ENCODE measurements at places on chromosomes 3 and 15.

- no peak for DNase-seq
These were observed 91.6 kb downstream of the FEZF2 start for GRCh38 chr3:62281726-62282125.

- no peak for DNase-seq
These were observed 31.5 kb upstream of the FAM107A start for GRCh38 chr3:58608648-58609047.

GRCh38 chr15:83734487-83734886, 80.6 kb downstream of the ADAMTSL3 start:
- DNase-seq = no peak

DNA sequence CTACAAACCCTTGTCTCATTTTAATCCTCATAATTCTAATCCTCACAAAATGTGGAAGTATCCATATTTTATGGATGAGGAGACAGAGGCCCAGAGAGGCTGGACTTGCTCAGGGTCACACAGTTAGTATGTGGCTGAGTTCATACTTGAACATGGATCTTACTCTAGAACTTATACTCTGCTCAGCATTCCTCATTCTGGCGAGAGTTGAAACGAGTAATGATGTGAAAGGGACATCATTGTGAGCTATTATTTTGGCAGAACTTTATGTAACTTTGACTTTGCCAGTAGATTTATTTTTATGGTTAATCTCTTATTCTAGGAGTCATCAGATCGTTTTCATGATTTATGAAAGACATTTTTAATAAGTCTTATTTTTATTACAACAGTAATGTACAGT, 17.5 kb downstream of the AKAP13 start:
- DNase-seq = no peak

DNA sequence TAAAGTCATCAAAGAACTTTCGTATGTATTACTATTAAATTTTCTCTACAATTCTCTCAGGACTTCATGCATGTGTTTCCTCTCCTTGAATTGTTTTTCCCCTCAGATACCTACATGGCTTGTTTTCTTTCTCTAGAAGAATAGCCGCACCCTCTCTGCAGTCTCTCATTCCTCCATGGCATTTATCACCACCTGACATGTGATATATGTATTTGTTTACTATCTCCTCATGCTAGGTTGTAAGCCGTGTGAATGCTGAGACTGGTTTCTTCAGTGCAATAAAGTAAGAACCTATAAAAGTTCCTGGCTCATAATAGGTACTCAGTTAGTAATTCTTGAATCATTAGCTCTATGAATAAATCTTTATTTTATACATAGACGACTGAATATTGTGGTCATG, 149.2 kb downstream of the CNTN4 start:
- no peak for DNase-seq

DNA sequence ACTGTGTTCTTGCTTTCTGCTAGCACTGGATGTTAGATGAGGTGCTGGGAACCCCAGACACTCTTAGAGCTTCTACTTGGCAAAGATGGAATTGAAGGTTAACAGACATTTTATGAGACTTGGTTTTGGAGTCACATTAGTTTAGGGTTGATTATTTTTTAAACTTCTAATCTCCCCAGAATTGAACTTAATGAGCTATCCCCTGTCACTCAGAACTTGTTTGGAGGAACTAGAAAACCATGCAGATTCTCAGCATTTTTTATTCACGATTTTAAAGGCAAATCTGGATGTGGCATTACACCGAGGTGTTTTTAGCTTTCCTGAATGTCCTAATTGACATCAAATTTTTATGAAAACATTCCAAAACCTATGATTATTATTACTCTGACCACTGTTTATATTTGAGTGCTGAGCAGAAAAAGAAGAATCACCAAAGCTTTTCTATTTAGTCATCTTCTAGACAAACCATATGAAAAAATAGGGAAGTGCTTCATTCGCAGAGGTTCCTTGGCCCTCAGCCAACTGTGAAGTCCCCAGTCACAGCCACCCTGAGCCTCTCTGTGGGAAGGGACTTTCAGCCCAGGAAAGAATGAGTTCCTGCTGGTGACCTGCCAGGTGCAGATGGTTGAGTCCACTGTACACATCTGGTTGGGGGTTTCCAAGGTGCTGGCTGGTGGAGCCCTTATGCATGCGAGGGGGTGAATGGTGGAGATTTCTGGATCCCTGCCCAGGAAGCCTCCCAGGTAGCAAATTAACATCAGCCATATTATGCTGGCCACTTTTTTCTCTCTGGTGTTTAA, 196.0 kb upstream of the TOPAZ1 start:
- DNase-seq = no peak

DNA sequence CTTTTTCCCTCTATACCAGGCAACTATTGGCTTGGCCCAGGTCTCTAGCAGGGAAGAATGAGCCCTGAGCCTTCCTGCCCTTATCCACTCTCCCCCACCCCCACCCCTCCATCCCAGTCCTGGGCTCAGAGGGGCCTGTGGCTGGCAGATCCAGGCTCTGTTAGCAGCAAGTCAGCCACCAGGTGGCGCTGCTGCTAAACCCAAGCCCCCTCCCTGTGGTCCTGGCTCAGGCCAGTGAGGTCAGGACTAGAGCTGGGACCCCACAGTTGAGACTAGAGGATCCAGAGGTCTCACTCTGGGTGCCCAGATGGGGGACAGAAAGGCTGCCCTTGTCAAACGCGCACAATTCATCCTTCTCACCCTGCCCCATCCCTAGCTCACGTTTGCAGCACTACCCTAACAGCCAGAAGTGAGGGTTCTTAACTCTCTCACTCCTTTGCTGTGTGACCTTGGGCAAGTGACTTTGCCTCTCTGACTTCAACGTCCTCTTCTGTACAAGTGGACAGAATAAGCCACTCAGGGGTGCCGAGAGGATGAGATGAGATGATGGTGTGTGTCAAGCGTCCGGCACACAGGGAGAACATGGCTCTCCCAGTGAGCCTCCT, 46.8 kb upstream of the SLC6A1 start:
- no peak for DNase-seq

GRCh38 chr3:16112910-16113504, 61.5 kb upstream of the GALNT15 start:
- DNase-seq = no peak

DNA sequence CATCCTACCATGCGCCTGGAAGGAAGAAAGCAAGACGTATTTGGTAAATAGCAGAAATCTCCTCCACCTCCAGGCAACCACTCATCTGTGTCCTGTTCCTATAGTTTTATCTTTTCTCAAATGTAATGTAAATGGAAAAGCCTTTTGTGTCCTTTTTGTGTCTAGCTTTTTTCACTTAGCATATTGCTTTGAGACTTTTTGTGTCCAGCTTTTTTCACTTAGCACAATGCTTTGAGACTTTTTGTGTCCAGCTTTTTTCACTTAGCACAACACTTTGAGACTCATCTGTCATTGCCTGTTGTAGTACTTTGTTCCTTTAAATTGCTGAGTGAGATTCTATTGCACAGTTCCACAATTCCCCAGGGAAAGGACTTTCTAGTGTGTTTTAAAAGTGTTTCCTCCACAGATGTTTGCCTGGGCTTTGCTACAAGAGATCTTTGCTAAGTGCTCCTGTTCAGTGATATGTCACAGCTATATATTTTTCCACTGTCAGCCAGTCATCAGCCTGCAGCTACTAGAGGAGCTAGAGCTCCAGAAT, 27.9 kb upstream of the MUC13 start:
- DNase-seq = no peak

GRCh38 chr3:72343078-72343477, 505.2 kb downstream of the SHQ1 start:
- DNase-seq = no peak

DNA sequence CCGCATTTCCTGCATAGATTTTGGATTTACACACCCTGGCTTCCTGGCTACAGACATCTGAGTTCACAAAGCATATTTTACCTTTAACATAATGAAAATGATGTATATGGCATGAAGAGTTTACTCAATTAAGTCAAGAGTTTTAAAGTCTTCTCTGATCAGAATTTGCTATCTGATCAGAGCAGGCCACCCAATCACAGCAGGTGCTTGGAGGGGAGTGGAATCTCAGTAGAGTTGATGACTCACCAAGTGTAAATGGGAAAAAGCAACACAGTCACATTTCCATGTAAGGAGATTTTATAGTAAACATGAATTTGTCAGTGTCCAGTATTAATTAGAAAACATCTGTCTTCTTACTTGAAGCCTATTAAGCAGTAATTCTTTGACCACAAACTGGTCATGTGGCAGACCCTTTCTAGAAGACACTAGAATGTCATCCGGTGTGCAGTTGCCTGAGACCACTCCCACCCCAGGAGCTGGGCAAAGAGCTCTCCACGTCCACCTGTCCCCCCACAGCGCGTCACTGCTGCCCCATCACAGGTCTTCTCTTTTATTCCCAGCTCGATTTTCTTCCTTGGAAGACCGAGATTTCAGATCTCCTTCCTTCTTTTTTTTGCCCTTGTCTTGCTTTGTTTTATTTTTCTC, 10.8 kb downstream of the MESD start:
- no peak for DNase-seq

GRCh38 chr15:39198044-39199000, 382.6 kb upstream of the THBS1 start:
- no peak for DNase-seq

DNA sequence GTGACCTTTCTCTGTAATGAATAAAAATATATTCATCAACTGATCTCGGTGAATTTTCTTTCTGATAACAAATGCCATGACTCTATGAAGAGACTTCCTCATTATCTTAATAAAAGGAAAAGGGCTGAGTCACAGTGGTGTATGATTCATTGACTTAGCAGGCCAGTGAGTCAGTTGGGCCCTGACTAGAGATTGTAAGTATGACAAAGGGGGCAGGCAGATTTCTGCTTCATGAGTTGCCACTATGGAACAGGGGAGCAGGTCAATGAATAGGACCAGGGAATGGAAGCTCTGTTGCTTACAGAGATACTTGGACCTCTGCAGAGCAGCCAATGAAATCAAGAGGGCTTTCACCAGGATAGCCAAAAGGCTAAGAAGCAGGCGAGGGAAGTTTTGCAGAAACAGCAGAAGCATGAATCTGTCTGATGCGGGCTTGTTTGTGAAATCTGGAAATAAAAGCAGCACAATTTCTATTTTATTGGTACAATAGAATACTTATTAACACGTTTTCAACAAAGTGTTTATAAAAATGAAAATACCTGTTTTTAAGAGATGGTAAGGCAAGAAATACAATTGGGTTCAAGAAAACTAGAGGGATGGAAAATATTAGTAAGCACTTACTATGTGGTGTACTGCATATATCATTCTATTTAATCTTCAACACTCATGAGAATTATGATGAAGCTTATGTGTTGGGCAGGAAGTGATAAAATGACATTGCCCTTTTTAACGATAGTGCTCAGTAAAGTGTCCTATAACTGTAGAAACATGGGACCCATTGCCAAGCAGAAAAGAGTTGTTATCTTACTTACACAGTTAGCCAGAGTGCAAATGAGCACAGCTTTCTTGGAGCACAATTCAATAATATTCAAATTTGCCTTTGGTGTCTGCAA, 169.8 kb upstream of the MYRIP start:
- no peak for DNase-seq

- DNase-seq = no peak
These were observed 46.2 kb upstream of the ADGRG7 start for GRCh38 chr3:100563228-100563627.

DNA sequence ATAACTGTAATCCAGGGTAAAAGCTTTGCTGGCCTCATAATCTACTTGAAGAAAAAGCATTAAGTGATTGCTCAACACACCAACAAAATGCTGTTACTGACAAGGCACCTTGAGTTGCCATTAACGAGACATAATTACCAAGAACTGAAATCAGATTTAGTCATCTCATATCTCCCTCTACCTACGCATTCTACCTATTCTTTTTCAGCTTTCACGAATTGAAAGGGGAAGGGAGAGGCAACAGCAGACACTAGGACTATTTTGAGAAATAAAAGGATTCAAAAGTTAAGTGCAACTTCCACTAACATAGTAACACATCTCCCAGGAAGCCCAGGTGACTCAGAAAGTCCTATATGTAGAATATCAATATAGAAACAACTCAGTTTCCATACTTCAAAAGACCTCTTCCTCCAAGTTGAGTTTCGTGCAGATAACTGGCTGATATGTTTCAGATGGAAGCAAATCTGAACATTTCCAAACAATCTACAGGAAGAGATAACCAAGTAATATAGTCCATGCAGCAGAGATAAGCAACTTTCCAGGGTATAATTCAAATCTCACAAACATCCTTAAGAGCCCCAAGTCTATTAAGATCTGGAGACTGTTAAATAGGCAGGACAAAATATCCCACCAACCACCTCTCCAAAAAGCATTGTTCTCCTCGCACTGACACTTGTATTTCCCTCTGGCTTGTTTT, 1.9 kb downstream of the OSBPL10 start:
- no peak for DNase-seq

- DNase-seq = no peak
These were observed 385.3 kb downstream of the NTRK3 start for GRCh38 chr15:87871258-87871681.

GRCh38 chr3:192906940-192907339, 10.7 kb downstream of the MB21D2 start:
- DNase-seq = no peak

GRCh38 chr3:73031573-73032103, 29.8 kb upstream of the EBLN2 start:
- DNase-seq = no peak

DNA sequence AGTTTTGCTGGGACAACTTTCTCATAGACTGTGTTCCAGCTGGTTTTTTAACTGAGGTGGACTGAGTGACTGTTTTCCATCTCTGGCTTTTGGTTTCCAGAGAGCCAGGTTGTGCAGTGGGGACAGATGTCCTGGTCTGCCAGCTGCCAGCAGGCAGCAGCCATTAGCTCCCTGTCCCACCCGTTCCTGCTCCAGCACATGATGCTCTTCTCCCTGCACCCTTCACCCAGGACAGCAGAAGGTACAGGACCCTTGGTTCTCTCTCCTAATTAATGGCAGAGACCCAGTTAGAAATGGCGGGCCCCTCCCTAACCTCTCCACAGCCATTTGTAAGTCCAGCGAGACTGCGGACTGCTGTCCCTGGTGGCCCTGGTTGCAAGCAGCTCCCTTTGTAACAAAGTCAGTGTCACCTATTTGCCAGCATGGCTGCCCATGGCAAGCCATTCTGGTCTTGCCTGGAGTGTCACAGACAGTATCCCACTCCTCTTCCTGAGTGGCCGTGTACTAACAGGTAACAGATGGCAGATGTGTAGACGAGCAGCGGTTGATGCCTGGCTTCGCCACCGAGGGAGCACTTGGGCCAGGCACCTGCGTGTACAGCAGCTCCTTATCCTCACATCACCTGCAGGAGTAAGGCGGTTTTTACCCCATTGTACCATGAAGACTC, 148.3 kb downstream of the DNAJB8 start:
- no peak for DNase-seq

- no peak for DNase-seq
These were observed 211.6 kb downstream of the RAP2B start for GRCh38 chr3:153373606-153374005.
